Activated CD4-positive, alpha-beta T cell treated with anti-CD3 and anti-CD28 coated beads, Interleukin-2, amount 10 ng/mL, durations not matched to agents 24 days and 14 days (primary cell): ENCODE measurements at places on chromosomes 2 and 18. TPM values are rescaled to one million over a fixed set of nuclear protein-coding genes. Genes with fewer than 3 reads are reported as not detected.

DNA sequence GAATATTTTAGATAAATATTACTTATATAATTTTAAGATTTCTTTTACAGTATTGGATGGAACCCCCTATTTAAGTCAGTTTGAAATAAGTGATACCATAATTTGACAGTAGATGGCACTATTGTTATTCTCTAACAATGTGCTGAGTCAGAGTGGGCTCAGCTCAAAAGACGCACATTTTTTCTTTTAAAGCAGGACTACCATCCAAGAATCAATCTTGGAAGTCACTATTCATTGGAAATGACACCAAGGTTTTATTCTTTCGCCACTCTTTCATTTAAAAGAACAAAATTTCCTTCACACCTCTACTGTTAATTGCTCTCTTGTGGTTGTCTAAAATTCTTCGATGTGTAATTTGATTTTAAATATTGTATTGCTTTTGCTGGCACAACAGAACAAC, 32.6 kb upstream of the SPAG16 start:
- peaks cover 2% of the 10 kb centered on the region for H3K4me1 ChIP-seq
- no peak overlapping the region for H3K27ac ChIP-seq
- H3K36me3 ChIP-seq = no peaks in the 10 kb centered on the region
- peaks cover 8% of the 10 kb centered on the region for H3K27me3 ChIP-seq
- no peak for DNase-seq
- H3K4me3 ChIP-seq = no peak overlapping the region

DNA sequence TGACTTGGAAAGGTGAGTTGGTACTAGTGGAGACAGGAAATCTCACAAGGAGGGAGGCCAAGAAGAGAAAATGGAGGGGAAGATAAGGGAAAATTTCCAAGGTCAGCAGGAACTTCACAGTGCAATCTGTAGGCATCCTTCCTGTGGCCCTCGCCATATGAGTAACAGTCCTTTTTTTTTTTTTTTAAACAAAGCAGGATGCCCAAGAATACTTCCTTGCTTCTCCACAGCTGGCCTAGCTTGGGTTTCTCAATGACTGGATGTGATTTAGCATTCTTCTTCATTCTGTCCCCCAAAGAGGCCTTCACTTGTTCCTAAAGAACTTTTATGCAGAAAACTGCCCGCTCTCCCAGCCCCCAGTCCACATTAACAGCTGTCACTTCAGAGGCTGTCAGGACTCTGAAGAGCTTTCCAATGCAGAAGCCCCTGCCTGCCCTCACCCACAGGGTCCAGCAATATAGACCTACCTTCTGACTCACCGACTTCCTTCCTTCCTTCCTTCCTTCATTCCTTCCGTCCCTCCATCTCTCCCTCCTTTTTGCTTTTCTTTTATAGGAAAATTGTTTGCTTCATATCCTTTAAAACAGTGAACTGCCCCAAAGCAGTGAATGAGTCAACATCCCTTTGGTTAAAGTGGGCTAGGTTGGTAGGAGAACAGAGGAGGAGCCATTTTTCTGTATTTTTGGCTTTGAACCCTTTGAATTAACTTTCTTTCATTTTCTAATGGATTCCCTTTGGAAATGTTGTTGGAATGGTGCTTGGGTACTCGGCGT, 172.0 kb downstream of the MGAT5 start:
- peaks cover 7% of the 10 kb centered on the region for H3K4me1 ChIP-seq
- no peak overlapping the region for H3K27ac ChIP-seq
- no peak for DNase-seq
- peaks cover 17% of the 10 kb centered on the region for H3K36me3 ChIP-seq

The CDH20 gene
- total RNA-seq = 0.12 TPM in 1 of 2 replicates, not detected in the other

The IGFBP2 gene
- 33.5 and 42.4 TPM in 2 replicates for total RNA-seq

- H3K4me3 ChIP-seq = no peak overlapping the region
- H3K4me1 ChIP-seq = no peaks in the 10 kb centered on the region
- no peaks in the 10 kb centered on the region for H3K27me3 ChIP-seq
- H3K36me3 ChIP-seq = peaks cover 4% of the 10 kb centered on the region
- H3K27ac ChIP-seq = no peak overlapping the region
- DNase-seq = no peak
Measured at GRCh38 chr2:24147364-24147763, 24.1 kb downstream of the FAM228B start.

DNA sequence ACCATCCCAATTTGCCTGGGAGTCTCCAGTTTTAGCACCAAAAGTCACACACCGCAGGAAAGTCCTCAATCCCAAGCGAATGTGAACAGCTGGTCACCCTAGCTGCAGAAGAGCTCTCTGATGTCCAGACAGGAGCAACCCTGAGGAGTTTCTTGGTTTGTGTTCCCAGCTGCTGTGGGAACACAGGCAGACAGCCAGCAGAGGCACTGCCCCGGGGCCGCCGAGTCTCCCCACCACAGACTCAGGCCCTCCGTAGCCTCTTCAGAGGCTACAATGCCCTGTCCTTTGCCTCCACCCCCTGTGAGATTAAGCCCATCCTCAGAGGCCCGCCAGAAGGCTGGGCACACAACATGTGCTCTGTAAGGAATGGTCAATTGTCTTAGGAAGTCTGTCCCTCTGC, 111.5 kb downstream of the TTC32 start:
- H3K36me3 ChIP-seq = no peaks in the 10 kb centered on the region
- H3K27me3 ChIP-seq = no peaks in the 10 kb centered on the region
- no peak for DNase-seq
- no peak overlapping the region for H3K27ac ChIP-seq
- no peaks in the 10 kb centered on the region for H3K4me1 ChIP-seq

- H3K36me3 ChIP-seq = no peaks in the 10 kb centered on the region
- H3K27ac ChIP-seq = no peak overlapping the region
- no peak for DNase-seq
- H3K4me3 ChIP-seq = no peak overlapping the region
Measured at GRCh38 chr2:179569831-179570233, 291.6 kb downstream of the ZNF385B start.

The KRTCAP3 gene
- 4.6 and 5.2 TPM in 2 replicates for total RNA-seq

GRCh38 chr2:145157036-145157675, 637.2 kb upstream of the ZEB2 start:
- no peaks in the 10 kb centered on the region for H3K27me3 ChIP-seq
- no peaks in the 10 kb centered on the region for H3K36me3 ChIP-seq
- H3K4me3 ChIP-seq = no peak overlapping the region
- H3K27ac ChIP-seq = no peak overlapping the region
- no peak for DNase-seq

DNA sequence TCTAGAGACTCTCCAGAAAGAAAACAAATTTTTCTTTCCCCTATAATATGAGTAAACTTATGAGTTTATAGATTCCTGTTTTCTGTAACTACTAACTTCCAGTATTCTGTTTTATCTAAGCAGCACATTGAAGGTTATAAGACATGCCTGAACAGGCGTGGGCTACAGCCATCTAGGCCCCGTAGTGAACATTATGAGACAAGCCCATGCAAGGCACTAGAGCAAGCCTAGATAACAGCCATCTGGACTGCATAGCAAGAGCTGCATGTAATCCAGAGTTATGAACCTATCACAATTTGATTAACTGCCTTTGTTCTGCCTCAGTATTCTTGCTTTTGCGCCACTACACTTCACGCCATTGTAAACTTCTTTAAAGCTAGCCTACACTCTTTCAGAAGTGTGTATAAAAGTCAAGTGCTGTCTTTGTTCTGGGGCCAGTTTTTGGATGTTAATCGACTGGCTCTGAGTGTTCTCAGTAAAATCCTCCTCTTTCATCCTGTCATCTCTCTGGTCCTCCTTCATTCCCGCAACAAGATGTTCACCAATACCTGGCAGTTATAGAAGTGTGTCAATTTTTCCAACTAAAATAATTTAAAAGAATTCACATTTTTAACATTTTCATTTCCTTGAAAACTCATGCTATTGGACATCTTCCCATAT, 3.0 kb upstream of the SULT1C3 start:
- H3K36me3 ChIP-seq = no peaks in the 10 kb centered on the region
- no peak for DNase-seq
- H3K4me3 ChIP-seq = no peak overlapping the region
- peaks cover 3% of the 10 kb centered on the region for H3K27me3 ChIP-seq

The STEAP3 gene
- 0.16 and 0.19 TPM in 2 replicates for total RNA-seq

The PHOSPHO2 gene
- total RNA-seq = 3.0 and 3.2 TPM in 2 replicates

DNA sequence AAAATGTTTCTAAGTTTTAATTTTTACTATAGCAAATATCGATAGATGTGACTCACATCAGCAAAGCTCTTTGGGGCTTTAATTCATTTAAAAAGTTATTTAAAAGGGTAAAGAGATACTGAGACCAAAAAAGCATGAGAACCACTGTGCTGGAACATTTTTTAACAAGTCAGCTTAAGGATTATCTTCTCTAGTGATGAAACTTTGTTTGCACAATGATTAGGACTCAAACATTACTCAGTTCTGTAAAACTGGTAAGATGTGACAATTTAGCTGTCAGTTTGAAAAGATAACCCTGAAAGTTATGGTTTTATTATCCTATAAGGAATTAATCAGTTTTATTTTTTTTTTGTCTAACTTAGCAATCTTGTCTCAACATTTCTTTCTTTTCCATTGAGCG, 301.4 kb downstream of the TSN start:
- H3K36me3 ChIP-seq = no peaks in the 10 kb centered on the region
- no peak overlapping the region for H3K4me3 ChIP-seq
- no peaks in the 10 kb centered on the region for H3K27me3 ChIP-seq

The FARSB gene
- total RNA-seq = 57.4 and 58.5 TPM in 2 replicates

GRCh38 chr18:23689031-23689615, at the start of gene LAMA3:
LAMA3 (plus strand) TSS chr18:23689453; CDS start chr18:23689684, 231 bp downstream.
- no peak within 1 kb of the TSS for H3K27ac ChIP-seq
- H3K4me3 ChIP-seq = peak within 1 kb of the TSS; percentile 65
- peak; percentile 78 for DNase-seq
- H3K36me3 ChIP-seq = no peaks in the 10 kb centered on the region
- peaks cover 60% of the 10 kb centered on the region for H3K27me3 ChIP-seq

- no peaks in the 10 kb centered on the region for H3K4me1 ChIP-seq
- H3K4me3 ChIP-seq = no peak overlapping the region
- DNase-seq = no peak
- peaks cover 4% of the 10 kb centered on the region for H3K27me3 ChIP-seq
- no peaks in the 10 kb centered on the region for H3K36me3 ChIP-seq
- H3K27ac ChIP-seq = no peak overlapping the region
Measured at GRCh38 chr2:222797261-222797660, 63.6 kb upstream of the ACSL3 start.

GRCh38 chr18:51107598-51108305, 77.7 kb downstream of the SMAD4 start:
- no peaks in the 10 kb centered on the region for H3K36me3 ChIP-seq
- peak overlapping the region; percentile 13 for H3K4me3 ChIP-seq
- DNase-seq = no peak
- no peaks in the 10 kb centered on the region for H3K27me3 ChIP-seq
- peak overlapping the region; percentile 74 for H3K27ac ChIP-seq
- peaks cover 15% of the 10 kb centered on the region for H3K4me1 ChIP-seq

DNA sequence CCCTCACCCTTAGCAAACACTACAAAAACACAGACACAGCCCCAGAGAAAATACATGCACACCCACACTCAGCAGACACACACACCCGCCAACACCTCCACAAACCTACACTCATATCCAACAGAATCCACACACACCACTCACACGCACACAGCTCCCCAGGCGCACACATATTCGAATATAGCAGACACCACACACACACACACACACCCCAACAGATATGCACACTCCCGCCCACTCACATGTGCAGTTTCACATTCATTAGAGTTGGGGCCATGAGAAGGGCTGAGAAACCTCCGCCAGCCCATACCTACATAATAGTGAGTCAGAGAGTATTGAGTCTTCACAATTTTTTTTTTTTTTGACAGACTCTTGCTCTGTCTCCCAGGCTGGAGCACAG, 29.4 kb upstream of the NOTO start:
- peak; percentile 68 for DNase-seq
- peaks cover 20% of the 10 kb centered on the region for H3K4me1 ChIP-seq
- H3K4me3 ChIP-seq = no peak overlapping the region
- H3K27ac ChIP-seq = peak overlapping the region; percentile 34

GRCh38 chr2:105919826-105920225, 175.1 kb downstream of the NCK2 start:
- H3K27me3 ChIP-seq = no peaks in the 10 kb centered on the region
- H3K4me1 ChIP-seq = peaks cover 12% of the 10 kb centered on the region
- H3K4me3 ChIP-seq = no peak overlapping the region

The TCF23 gene
- total RNA-seq = not detected in 2 replicates

GRCh38 chr18:55235094-55235461, 275.8 kb upstream of the CCDC68 start:
- H3K27ac ChIP-seq = no peak overlapping the region
- H3K27me3 ChIP-seq = no peaks in the 10 kb centered on the region
- no peak overlapping the region for H3K4me3 ChIP-seq
